ENCODE measurements at places on chromosomes 12 and 14. TPM values are rescaled to one million over a fixed set of nuclear protein-coding genes. Genes with fewer than 3 reads are reported as not detected.

The CLEC2A gene
- total RNA-seq, result not detected

The GPR132 gene
- total RNA-seq, result 51.4 TPM

The PDE6H gene
- not detected for total RNA-seq

The LMO3 gene
- total RNA-seq, result not detected

The PSMB5 gene
- total RNA-seq, result 55.0 TPM

The CPNE6 gene
- total RNA-seq, result not detected

The LRIG3 gene
- total RNA-seq, result 0.08 TPM

The ACRBP gene
- 1.8 TPM for total RNA-seq

The WNT5B gene
- total RNA-seq, result 1.4 TPM

Measured in activated CD4-positive, alpha-beta memory T cell treated with anti-CD3 and anti-CD28 coated beads, Interleukin-2, amount 10 ng/mL, durations not matched to agents 7 days and 5 days (primary cell).